Stimulated activated CD4-positive, alpha-beta T cell treated with anti-CD3 and anti-CD28 coated beads, Interleukin-15, amount 100 ng/mL, for 1 hour (primary cell): ENCODE measurements at places on chromosomes 13 and 19.

GRCh38 chr13:113774177-113775107 lies 15.4 kb downstream of the TMEM255B start:
- DNase-seq, result no peak

- no peak for DNase-seq
These were observed 416 bp downstream of the SLC25A42 start for GRCh38 chr19:19064098-19064722.

- no peak for DNase-seq
These were observed 3.0 kb downstream of the DHX34 start for GRCh38 chr19:47352095-47352494.

- DNase-seq, result no peak
These were observed 33.6 kb downstream of the GJA3 start for GRCh38 chr13:20127262-20127561.

- DNase-seq, result no peak
These were observed 97.4 kb downstream of the ZC3H13 start for GRCh38 chr13:45954836-45955800.

DNA sequence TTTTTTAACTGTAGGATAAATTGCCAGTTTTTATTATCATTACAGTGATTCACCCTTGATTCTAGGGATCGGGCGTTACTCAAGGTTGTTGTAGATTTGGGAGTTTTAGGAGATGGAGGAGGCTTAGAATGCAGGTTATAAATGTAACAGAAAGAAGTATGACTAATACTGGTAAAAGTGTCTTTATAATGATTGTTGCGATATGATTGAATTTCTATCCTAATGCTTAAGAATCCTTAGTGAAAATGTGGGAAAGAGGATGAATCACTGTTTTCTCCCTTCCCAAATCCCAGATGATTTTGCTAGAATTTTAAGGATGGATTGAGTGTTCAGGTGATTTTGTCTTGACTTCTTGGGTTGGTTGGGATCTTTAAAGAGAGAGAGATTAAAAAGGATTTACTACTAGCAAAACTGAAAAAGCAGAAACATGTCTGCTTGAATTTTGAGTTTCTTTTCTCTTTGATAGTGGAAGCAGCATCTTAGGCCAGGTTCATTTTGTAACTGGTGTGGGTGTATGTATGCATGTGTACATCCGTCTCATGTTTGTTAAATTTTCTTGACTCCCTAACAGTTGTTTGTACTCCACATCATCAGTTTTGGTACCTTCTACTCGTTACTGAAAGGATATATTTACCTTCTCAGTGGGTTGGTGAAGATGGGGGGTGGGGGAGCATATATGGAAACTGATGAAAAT lies 25.9 kb downstream of the ARHGAP35 start:
- DNase-seq, result no peak

DNA sequence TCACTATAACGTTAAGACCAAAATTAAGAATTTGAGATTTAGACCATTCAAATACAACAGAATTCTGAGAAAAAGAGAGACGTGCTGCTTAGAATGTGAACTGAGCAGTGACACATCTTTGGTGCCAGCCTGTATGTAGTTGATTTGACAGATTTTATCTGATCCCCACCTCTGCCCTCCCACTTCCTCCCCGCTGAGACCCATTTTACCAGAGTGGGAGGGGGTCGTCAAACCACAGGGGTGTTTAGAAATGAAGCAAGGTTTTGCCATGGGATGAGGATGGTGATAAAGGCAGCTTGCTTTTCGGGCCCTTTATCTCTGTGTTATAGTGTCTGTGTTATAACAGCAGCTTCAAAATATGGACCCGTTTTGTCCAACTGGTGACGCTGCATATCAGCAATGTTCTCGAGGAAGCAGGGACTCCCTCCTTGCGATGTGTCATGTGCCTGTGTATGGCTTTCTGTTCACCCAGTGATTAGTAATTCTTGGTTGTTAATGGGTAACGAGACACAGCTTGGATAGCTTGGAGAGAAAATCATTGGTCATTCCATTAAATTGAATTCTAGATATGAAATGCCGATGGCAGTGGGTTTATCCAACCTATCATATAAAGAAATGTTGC lies 125.0 kb downstream of the HS6ST3 start:
- DNase-seq, result no peak

DNA sequence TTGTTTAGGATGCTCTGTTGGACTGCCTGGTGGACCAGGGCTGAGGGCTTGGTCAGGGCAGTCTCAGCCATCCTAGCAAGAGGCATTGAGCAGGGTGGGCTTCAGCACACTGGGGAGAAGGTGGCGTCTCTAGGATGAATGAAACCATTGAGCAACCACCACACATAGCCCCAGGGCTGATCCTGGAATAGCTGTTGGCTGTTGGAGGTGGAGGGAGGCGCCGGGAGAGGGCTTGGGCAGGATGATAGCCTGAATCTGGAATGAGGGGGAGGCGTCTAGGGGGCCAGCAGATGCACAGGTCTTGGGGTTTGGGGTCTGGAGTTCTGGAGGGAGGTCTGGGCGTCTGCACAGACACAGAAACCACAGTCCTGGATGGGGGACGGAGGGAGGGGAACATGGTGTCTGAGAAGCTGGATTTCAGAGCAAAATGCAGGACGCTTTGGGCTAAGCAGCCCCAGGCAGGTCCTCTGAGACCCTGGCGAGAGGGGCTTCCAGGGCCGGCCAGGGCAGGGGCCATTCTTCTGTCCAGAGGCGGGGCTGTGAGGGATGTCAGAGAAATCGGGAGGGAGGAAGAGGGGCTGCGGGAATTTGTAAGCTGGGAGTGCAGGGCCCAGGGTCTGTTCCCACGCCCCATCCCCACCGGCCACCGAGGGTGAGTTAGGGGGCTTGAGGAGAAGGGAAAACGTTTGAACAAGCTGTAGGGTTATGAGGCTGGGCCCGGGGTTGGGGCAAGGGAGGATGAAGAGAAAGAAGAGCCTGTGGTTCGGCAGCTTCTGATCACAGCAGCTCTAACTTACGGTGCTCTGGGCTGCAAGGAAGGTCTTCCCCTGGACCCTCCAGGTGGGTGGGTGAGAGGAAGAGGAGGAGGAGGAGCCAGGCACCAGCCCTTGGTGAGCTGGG lies 5.2 kb downstream of the TRAPPC5 start:
- no peak for DNase-seq

DNA sequence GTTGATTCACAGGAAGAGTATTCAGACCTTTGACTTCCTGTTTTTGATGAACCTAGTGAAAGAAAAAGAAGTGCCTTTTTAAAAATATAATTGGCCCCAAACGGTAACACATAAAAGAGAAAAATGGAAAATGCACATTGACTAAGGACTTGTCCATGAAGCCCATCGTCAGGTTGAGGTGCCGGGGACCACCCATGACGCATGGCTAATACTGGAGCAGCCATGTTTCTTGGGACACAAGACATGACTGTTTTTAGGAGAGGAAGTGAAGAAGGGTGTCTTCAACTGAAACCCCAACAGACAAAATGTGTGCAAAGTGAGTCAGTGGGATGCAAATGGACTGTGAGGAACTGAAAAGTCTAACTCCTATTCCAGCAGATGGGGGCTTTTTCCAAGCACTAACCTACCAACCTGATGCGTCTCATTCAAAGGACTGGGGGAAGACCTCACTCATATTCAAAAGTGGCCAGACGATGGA lies 459.4 kb downstream of the FOXO1 start:
- no peak for DNase-seq
